ENCODE measurements at places on chromosomes 11 and 22.

DNA sequence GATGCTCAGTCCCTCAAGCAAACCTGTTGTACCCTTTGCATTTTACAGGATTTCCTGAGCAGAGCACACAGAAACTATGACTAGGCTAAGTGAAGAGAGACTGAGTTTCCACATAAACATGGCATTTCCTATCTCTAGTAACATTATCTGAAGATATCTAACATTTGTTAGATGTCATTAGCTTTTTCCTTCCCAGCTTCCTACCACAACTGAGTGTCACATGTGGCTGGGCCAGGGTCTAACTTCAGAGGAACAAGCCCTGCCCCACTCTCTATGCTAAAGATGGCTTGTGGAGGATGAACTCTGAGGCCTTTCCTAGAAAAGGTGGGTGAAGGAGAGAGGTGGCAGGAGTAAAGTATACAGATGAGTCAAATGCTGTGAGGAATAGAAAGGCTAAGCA lies 16.5 kb downstream of the C22orf42 start:
- DNase-seq = no peak

DNA sequence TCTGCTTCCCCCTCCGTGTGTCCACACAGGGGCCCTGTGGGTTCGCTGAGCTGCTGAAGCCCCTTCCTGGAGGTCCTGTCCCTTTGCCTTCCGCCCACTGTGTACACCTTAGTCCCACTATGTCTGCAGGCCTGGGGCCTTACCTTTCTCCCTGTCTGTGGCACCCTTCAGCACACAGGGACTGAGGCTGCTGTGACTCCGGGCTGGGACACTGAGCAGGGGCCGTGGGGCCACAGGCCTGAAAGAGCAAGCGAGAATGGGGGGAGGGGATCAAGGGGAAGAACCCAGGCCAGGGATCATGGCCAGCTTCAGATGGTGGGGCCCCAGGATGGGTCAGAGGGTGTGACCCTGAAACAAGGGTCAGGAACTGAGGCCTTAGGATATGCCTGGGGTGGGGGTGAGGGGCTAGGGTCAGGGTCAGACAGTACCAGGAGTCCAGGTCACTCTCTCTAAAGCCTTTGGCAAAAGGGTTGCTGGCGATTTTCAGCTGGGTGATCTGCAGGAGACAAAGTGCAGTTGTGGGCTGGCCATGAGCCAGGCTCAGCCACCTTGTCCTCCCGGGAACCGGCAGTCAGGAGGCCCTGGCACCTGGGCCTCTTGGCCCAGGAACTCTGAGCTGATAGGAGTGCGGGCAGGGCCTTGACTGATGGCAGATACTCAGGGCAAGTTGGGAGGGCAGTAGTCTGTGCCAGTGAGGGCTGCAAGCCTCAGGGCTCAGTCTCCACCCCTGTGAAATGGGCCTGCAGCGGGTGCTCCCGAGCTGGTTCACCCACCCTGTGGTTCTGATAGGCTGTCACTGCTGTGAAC lies 2.6 kb upstream of the NUDT8 start:
- no peak for DNase-seq

GRCh38 chr11:62857541-62857982 lies 18.2 kb upstream of the WDR74 start:
- DNase-seq = no peak

GRCh38 chr11:82883853-82884252 lies 16.4 kb downstream of the PRCP start:
- no peak for DNase-seq

DNA sequence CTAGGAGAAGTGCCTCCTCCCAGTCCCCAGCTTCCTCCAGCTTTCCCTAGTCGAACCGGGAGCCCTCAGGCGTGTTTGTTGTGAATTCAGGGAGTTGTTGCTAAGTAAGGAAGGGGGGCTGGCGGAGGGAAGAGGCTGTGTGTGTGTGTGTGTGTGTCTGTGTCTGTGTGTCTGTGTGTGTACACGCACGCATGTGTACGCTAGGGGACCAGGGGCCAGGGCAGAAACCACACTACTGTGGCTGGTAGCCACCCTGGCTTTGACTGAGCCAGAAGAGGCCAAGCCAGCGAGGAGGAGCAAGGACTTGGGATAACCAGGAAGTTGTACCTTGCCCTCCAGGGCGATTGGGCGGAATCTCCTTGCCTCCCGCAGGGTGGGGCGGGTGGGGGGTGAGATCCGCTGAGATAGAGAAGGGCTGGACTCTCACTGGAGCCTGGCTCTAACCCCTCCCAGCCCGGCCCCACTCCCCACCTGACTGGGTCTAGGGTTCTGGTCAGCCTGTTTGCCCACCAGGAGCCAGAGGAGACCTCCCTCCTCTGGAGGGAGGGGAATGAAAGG lies 7.5 kb downstream of the BCL9L start:
- no peak for DNase-seq

DNA sequence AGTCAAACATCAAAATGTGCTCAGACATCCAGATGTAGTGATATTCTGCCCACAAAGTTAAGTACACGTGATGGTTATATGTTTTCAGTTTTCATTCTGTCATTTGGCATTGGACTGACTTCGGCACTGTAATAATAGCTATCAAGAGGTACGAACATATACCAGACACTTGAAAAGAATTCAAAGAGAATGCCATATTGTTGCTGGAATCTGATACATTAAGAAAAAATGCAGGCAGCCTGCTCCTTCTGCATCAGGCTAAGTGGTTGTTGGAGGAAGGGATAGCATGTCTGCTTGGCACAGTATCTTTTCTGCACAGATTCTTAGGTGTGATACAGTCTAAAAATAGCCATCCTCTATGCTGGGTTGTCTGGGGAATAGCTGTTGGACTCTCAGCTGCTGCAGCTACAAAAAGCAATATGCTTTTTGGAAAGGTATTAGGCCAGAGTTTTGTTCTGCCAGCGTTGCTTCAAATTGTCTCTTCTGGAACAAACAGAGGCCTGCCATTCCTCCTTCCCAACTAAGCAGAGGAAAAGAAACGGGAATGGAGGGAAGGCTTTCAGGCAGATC lies 892.6 kb downstream of the TBC1D22A start:
- DNase-seq = no peak

DNA sequence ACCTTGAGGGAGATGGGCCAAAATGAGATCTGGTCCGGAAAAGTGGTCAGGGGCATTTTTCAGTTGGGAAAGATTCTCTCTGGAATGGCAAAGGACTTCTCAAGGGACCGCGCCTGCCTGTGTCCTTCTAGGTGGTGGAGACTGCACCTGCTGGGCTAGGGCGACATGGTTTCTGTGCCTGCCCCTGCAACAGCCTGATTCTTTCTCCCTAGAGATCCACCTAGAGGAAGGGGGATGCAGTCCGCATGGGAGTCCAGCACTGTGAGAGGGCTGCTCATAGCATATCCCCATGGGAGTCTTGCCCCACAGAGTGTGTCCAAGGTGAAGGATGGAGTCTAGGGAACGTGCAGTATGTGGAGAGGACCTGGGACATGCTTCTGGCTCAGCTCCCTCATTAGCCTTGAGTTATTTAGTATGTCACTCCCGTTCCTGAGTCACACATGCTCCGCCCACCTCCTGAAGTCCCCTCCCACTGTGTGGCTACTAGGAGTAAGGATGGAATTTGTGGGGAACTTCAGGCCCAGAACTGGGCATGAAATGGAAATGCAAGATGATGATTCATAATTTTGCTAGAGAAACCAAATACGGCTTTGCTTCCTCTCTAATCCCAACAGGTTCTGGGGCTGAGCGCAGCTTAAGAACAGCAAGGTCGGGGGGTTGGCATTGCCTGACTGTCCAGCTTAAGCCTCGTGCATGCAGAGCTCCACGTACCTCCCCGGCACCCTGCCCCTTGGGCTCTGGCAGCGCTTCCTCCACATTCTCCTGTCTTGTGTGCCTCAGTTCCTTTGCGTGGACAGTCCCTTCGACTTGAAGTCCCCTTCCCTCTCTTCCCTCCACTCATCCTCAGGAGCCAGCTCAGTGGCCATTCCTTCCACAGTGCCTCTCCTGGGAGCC lies 35.0 kb downstream of the GRIK4 start:
- DNase-seq = no peak

GRCh38 chr11:78257654-78258053 lies 68.9 kb downstream of the USP35 start:
- DNase-seq = no peak

DNA sequence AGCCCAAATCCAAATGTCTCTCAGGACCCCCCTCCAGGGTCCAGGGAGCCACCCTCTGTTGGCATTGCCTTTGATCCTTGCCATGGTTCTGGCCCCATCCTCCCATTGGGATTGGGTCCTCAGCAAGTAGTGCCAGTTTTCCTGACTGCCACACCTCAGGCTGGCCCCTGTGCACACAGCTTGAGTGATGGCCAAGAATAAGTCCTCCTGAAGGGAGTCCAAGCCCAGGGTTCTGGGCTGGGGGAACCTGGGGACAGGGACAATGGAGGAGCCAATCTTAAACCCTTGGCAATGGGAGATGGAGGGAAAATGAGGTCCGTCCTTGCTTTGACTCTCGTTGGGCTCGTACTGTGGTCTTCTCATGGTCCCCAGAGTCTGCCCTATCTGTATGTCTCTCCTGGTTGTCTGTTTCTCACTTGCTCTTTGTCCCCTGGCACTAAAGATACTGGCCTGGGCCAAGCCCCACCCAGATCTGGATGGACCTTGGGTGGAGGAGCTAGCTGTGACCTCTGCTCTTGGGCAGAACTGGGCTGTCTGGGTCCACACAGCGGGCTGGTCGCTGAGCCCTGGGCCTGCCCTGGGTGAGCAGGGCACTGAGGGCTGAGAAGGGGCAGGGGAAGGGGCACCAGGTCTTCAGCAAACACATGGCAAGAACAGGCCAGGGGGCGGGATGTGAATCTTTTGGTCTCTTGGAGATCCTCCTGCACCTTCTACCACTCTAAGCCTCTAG lies 2.9 kb downstream of the SOX10 start:
- no peak for DNase-seq

- no peak for DNase-seq
Observed at GRCh38 chr22:48105259-48105658, 1342.8 kb downstream of the TBC1D22A start.

- DNase-seq = peak; percentile 91
Observed at GRCh38 chr11:46936138-46937110, at the start of gene CSTPP1. Gene CSTPP1 (plus strand): TSS chr11:46936761. CDS start chr11:46936806, 45 bp downstream.

DNA sequence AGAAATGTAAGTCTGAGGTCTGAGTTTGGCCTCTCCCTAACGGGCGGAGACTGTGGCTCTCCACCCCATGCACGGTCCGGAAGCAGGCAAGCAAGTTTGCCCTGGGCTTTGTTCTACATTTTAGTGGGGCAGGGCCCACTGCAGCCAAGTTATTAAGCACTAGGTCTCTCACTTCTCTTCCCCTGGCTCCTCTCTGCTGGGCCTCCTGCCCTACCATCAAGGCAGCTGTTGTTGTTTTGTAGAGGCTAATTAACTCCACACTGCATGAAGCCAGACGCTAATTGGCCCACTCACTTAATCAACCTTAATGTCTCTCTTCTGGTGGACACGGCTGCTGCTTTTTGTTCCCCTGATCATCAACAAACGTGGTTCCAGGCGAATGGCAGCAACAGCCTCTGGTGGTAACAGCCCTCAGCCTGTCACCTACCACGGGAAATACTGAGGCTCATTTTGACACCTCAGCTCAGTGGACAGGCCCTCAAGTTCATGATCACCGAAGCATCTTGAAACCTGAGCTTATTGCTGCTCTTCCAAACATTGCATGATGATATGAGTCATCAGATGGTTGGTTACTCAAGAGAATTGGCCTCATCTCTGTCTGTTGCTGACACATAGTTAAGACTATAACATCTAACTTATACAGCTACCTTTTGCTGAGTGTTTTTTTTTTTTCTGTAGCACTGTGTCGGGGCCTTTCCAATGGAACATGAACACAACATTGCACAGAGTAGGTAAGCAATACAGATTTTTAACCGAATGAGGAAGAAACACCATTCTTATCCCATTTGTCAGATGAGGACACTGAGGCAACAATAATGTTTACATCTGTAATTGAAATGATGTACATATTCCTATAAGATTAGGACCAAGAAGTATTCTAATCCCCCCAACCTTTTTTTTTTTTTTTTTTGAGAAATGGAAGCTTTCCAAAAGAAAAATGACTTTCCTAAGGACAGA lies 20.8 kb upstream of the LMO2 start:
- no peak for DNase-seq

All from left renal pelvis (tissue), 4 donors.